ENCODE measurements at places on chromosomes 2 and 18.
A peak's percentile ranks its signal among the peaks of the same experiment; 100 is the strongest.

DNA sequence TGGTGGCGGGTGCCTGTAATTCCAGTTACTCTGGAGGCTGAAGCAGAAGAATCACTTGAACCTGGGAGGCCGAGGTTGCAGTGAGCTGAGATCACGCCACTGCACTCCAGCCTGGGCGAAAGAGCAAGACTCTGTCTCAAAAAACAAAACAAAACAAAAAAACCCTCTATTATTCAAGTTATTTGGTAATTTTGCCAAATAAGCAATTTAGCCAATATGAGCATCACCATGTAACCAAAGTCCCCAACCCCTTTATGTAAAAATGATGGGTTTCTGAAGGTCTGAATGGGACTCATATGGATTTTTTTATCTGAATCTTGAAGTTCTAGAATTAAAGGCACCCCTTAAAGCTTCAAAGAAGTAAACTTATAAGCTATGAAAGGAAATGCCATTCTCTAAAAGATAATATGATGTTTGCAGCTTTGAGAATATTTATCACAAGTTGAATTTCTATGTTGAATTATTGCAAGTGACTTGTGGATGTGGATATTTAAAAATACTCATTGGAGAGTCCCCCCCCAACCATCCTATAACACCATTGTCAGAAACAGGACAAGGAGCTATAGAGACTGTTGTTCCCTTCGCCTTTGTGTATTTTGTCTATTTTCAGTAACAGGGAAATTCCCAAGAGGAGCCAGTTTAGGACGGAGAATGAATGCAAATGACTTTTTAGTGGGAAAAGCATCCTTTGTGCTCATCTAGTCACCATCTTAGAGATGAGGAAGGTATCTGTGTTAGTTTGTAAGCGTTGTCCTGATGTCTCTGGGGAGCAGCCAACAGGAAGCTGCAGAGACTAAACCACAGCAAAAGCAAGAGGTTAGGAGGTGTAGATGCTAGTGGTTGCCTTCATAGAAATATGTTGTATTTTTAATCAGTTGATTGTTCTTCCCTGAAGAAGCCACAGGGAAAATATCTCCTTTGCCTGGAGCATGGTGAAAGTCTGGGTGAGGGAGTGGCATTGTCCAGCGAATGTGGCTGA, 68.3 kb downstream of the TET3 start:
- no peak for DNase-seq

- peak; percentile 77 for DNase-seq
Measured at GRCh38 chr2:36663851-36664695, 32.4 kb upstream of the VIT start.

DNA sequence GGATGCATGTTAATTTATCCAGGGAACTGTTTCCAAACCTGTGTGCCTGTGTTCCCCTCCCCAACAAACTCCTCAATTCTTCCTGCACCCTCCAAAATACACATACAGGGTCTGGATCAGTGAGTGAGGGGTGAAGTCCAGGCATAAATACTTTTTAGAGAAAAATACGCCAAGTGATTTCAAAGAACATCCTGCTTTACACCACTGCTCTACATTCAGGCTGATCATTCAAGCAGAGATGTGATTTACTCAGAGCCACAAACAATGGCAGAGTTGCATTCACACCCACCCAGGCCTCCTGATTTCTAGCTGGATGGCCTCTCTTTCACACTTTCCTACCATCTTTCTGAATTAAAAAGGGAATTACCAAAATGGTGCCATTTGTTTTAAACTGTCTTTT, 289.5 kb upstream of the SLC14A2 start:
- no peak for DNase-seq

DNA sequence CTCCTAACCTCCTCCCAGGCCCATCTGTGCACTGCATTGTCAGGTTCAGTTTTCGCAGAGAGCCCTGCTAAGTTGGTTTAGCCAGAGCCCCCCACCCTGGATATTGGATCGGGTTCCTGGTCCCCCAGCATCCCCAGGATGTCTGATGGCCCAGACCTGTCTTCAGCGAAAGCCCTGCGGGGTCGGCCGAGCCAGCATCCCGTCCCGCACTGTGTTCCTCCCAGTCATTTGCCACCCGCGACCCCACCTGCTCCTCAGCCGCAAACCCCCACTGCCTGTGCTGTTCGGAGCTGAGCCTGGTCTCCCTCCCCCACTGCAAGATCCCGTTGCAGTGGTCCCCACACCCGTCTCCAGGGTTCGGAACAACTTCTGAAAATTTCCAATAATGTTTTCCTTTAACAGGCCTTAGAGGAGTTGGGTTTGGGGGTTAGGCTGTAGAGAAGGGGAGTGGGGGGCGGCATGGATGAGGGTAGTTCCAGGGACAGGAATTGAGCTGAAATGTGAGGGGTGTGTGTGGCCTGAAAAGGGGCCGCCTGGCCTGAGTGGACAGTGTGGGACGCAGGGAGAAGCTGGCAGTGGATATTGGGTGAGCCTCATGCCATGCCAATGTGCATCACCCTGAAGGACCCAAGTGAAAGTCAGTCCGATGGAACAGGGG, 1.6 kb upstream of the COPS9 start:
- no peak for DNase-seq

- no peak for DNase-seq
Measured at GRCh38 chr2:106026271-106027190, 167.6 kb downstream of the UXS1 start.

GRCh38 chr2:121605820-121606733, 43.2 kb downstream of the CLASP1 start:
- DNase-seq: no peak

DNA sequence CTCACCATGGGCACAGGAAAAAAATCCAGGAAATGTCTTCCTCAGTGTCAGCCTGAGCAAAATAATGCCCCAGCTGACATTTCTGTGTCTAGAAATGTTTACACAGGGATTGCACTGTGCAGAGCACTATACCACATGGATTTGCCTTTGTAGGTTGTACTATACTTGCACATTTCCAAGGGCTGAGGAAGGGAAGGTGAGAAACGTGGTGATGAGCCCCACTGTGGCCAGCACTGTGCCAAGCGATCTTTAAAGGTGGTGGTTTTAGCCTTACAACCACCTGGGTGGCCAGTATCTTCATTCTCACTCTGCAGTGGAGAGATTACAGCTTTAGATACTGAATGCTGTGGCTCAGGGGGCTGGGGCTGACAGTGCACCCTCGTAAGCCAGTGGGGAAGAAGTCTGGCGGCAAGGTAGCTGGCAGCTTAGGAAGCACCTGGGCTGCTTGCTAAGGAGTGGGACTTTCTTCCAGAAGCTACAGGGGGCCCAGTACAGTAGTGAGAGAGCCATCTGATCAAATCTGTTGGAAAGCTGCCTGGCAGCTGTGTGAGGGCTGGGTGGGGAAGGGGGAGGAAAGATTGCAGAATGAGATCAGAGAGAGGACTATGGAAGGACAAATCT, 81.4 kb upstream of the MSH2 start:
- no peak for DNase-seq

DNA sequence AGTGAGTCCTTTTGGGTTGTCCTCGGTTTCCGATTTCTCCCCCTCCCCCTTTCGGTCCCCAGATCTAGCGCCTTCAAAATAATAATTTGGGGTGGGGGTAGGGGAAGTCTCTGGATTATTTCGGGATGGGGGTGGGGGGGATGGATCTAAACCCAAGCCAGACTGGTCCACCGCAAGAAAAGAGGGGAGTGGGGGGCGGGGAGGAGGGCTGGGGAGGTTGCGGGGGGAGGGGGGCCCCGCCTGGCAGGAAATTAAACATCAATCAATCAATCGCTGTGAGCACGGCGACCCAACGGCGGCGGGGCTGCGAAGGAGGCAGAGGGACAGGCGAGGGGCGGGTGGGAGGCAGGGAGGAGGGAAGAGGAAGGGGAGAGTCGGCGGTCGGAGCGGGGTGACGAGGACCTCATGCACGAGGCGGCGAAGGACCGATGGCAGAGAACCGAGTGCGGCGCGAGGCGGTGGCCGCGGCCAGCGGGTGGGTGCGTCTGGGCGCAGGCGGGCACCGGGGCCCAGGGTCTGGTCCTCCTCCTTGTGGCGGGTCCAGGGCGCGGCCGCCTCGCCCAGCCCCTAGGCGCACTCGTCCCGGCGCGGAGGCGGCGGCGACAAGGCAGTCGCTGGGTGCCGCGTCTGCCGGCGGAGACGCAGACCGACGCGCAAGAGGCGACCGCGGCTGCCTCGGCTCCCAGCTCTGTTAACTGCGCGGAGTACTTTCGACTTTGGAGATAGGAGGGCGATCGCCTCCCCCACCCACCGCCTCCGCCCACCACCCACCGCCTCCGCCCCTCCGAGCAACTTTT, 468 bp upstream of the SATB2 start:
- DNase-seq: peak; percentile 48

DNA sequence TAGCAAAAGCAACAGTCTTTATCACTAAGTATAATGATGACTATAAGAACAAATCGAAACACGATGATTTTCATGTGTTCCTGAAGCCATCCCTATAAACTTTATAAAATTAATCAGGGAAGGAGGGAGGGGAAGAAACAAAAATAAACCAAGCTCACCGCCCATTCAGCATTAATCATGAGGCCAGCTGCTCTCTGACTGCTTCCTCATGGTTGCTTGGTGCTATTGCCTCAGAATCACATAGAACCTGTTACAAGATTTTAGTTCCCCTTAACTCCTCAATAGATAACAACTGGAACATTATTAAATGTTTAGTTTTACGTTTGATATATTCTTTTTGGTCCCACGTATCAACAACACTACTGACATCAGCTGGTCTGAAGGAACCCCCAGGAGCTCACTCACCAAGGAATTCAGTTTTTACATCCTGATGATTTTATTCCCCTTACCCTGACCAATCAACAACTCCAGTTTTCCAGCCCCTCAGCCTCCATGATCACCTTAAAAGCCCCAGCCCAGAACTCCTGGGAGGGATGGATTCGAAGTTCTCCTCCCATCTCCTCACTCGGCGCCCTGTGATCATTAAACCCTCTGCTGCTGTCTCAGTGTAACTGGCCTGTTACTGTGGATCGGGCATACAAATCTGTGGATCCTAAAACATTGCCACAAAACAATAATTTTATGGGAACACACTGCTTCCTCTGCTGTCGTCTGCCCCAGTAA, 10.6 kb upstream of the HNRNPLL start:
- peak; percentile 40 for DNase-seq

GRCh38 chr2:3034856-3035255, 342.8 kb downstream of the EIPR1 start:
- DNase-seq: no peak

GRCh38 chr2:222973733-222974132, 78.3 kb upstream of the KCNE4 start:
- no peak for DNase-seq

DNA sequence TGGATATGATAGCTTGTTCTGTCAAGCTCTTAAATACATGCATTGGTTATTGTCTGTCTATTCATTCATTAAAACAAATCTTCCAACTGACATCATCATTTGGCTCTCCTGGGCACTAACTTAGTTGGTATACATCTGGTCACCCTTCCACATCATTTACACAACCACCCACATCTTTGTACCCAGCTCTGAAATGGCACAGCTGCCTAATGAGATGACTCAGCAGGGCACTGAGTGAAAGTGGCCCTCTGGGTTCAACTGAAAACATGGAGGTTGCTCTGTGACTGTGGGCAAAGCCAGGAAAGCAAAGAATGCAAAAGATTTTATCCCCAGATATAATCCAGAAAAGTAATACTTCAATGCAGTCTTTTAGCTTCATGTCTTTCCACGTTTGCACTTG, 234.0 kb upstream of the MAP2 start:
- no peak for DNase-seq

DNA sequence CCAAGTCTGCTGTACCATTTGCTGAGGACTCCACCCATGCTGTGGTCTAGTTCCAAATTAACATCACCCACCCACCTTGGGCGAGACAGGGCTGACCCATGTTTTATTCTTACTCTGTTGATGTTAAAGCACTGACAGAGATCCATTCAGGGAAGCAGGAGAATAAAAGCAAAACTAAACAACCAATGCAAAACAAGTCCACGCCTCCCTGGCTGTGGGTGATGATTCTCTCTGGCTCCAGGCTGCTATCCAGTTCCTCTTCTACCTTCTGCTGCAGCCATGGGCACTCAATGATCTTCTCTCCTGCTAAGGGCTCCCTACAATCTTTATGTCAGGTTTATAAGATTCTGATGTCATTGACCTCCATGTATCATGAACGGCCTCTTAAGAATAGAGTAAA, 786.6 kb upstream of the ID2 start:
- DNase-seq: peak; percentile 12

DNA sequence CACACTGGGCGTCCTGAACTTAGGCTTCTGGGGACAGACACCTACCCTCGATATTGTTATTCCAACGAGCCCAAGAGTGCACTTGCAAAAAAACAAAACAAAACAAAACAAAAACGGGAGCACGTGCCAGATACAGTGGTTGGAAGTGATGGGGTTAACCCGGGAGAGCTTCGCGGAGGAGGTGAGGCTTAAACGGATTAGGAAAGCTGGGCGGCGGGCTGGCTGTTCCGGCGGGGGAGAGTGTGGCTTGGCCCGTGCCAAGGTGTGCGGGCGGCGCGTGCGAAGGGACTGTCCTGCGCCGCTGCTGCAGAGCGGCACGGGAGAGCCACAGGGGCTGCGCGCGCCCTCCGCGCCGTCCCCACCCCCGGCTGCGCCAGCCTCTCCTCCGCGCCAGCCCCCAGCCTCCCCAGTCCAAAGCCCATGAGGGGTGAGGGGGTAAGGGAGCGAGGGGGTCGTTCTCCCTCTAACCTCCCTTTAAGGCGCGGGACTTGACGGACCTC, 1.5 kb upstream of the SLC30A3 start:
- DNase-seq: no peak

DNA sequence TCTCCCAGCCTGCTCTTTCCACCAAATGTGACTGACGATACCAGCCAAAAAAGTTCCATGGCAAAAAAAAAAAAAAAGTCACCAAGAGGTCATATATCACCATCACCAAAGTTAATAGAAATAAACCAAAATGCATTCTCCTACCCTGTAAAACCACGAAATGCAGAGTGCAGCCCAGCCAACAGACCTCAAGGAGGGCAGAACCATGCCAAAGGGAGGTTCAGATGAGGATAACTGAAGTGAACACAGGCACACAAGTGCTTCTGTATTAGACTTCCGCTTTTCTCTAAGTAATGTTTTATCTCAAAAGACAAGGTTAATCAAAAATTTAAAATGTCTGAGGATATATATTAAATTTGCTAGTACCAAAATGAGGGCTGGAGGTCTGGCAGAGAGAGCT, 5.5 kb downstream of the SERPINE2 start:
- peak; percentile 11 for DNase-seq

DNA sequence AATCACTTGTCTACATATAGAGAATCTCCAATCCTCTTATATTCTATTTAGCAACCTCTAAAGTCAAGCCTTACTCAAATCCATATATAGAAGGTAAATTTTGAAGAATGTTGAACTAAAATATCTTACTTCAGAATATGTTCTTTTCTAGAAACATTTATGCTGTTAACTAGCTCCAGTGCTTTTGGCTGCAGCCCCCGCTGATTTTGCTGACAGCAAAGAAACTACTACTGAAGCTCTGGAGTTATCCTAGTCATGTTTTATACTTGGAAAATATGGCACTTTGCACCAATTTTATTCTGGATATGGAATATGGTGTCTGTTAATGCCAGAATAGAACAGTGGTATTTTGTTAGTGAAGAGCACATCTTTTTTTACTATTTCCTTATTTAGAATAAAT, 212.4 kb upstream of the FSIP2 start:
- DNase-seq: no peak

- no peak for DNase-seq
Measured at GRCh38 chr2:64300066-64300465, 153.9 kb upstream of the LGALSL start.

GRCh38 chr18:34322365-34323289, 97.9 kb upstream of the NOL4 start:
- DNase-seq: peak; percentile 56

- no peak for DNase-seq
Measured at GRCh38 chr18:31667185-31667584, 17.2 kb downstream of the B4GALT6 start.

- no peak for DNase-seq
Measured at GRCh38 chr2:134705861-134706586, 12.8 kb downstream of the TMEM163 start.
